ENCODE measurements at places on chromosomes 13 and 19.
A peak's percentile ranks its signal among the peaks of the same experiment; 100 is the strongest.

- DNase-seq: no peak
Measured at GRCh38 chr19:52646571-52647217, 8.5 kb upstream of the ZNF83 start.

DNA sequence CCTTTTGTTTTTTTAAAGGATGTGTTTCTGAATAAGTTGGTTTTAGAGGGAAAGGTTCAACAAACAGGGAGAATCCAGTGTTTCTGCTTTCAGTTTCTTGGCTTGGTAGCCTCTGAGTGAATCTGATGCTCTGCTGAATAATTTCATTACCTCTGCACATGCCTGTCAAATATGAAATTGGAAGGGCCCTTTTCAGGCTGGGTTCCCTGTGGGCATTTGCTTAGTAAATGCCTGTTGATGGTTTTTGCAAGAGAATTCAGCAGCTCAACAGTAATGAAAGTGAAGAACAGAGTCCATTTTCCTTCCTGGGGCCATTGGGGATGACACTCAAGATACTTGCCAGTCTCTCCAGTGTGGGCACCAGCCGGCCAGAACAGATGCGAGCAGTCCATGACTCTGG, 74.3 kb downstream of the GPR12 start:
- no peak for DNase-seq

DNA sequence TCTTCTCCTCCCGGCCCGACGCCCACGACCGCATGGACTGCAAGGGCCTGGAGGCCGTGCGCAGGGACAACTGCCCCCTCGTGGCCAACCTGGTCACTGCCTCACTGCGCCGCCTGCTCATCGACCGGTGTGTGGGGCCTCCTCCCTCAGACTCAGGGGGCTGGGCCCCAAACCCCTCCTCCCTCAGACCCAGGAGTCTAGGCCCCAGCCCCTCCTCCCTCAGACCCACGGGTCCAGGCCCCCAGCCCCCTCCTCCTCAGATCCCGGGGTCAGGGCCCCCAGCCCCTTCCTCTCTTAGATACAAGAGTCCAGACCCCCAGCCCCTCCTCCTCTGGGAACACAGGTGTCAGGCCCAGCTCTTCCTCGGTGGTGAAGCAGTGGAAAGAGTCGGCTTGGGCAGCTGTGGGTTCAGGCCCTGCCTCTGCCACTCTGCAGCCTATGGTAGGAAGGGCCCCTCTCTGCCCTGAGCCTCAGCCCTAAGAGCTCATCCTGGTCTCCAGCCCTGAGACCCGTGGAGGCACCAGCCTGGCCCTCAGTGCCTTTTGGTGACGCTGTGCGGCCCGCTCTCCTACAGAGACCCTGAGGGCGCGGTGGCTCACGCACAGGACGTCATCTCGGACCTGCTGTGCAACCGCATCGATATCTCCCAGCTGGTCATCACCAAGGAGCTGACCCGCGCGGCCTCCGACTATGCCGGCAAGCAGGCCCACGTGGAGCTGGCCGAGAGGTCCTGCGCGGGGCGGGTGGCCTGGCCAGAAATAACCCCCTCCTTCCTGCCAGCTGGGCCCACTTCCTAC, 3.7 kb upstream of the SPIB start:
- peak; percentile 75 for DNase-seq

DNA sequence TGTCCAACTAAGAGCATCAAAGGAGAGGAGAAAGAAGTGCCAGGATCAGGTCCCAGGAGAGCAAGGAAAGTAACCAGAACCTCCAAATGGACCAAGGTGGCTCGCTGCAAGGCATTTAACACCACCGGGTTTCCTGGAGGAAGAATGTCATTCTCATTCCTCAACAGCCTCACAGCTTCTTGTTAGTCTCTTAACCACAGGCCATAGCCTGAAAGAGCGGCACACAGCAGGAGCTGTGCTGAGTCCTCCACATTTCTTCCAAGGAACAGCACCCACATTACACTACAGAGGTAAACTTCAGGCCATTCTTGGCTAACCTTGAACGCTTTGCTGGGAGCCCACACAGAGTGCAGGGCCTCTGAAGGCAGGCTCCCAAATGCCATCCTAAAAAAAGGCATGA, 23.6 kb downstream of the DOCK9 start:
- no peak for DNase-seq

DNA sequence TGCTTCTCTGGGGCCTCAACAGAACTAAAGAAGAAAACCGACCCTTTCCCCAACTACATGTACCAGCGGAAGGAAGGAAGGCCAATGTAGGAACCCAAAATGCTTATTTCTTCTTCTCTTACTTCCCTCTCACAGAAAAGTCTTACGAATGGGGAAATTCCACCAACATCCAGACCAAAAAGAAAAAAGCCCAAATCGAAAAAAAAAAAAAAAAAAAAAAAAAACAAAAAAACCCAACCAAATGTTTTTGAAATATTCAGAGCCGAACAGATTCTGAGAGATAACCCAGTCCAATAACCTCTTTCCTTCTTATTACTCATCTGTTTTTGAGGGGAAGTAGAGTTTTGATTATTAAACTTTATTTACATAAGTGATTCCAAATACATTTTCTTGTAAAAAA, 3.9 kb downstream of the PPM1N start:
- no peak for DNase-seq

DNA sequence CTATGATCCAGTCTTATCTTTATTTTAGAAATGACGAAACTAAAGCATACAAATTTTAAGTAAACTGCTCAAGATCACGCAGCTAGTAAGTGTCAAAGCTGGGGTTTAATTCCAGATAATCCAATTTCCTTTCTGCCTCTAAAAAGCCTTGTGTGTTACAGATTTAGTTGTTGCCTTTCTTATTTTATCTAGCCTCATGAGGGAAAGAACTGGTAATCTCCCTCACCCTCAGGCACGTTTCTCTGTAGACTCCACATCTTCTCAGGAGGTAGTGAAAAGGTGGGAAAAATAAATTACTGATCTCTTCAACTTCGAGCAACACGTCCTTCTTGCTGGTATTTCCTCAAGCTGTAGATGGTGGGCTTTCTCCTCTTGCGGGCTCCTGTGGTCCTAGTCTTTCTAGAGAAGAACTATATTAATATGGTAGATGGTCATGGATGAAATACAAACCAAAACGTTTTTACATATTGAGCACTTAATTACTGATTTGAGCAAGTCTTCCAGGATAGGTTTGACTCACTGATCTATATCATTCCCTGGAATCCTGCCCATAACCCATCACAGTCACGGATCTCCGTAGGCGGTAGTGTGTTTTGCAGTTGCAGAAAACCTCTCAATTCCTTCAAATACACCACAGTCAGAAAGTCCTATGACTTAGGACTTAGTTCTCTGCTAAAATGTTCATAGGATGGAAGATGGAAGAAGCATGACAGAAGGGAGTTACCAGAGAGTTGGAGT, 519.5 kb downstream of the DCT start:
- no peak for DNase-seq

DNA sequence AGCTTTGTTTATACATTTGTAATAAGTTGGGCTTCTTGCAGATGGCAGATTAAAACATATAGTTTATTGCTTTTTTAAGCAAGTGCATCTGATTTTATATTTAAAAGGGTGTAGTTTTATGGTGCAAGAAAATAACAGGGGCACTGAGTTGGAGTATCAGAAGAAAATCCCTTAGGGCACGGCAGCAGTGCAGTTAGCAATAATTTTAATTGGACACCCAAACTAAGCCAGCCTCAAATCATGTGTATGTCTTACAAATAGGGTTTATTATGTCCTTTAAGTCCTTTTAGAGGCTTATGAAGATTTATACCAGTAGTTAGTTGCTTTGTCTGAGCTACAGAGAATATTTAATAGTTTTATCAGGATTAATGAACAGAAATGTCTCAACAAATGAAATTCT, 57.5 kb downstream of the GPC6 start:
- no peak for DNase-seq

- no peak for DNase-seq
Measured at GRCh38 chr19:48796298-48797083, 14.3 kb downstream of the BCAT2 start.

- no peak for DNase-seq
Measured at GRCh38 chr13:98112456-98112855, 30.4 kb upstream of the FARP1 start.

DNA sequence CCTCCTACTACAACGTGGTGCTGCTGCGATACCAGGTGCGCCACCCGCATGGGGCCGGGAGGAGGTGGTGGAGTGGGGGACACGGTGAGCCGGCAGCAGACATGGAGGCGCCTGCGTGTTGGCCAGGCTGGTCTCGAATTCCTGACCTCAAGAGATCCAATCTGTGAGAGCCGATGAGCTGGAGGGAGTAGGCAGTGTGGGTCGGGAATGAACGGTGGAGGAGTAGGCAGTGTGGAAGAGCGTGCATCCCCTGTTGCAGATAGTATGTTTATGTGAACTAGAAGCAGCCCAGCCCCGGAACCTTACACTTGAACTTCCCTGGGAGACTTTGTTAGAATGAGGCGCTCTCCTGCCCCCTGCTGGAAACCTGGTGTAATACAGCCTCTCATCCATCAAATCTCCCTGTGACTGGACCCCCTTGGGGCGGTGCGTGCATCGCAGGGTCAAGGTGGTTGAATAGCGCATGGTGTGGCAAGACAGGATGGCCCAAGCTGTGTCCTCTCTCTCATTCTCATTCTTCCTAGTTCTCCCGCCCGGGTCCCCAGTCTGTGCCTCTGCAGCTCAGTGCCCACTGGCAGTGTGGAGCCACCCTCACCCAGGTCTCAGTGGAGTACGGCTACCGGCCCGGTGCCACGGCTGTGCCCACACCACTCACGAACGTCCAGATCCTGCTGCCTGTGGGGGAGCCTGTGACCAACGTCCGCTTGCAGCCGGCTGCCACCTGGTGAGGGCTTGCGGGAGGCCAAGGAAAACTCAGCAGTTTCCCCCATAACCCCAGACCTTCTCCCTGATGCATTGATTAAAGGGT, 10.5 kb upstream of the B3GNT3 start:
- DNase-seq: peak; percentile 77

DNA sequence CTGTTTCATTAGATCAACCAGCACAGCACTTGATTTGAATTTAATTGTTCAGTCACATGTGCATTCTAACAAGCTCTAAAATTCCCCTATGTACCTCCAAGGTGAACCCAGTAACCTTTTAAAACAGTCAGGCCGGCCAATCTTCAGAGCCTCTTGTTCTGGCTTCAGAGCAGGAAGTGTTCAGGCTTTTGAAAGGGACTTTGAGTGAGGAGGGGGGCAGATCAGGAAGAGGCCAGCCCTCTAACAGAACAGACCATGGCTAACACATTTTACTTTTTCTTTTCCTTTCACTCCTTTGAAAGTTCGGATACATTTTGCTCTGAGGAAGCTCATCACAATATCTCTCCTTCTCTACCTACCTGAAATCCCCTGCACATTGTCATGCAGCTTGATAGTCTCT, 390.3 kb downstream of the TBC1D4 start:
- DNase-seq: no peak

- DNase-seq: no peak
Measured at GRCh38 chr13:106905380-106906162, 337.6 kb upstream of the ARGLU1 start.

- no peak for DNase-seq
Measured at GRCh38 chr13:29703421-29703820, 107.9 kb upstream of the SLC7A1 start.

DNA sequence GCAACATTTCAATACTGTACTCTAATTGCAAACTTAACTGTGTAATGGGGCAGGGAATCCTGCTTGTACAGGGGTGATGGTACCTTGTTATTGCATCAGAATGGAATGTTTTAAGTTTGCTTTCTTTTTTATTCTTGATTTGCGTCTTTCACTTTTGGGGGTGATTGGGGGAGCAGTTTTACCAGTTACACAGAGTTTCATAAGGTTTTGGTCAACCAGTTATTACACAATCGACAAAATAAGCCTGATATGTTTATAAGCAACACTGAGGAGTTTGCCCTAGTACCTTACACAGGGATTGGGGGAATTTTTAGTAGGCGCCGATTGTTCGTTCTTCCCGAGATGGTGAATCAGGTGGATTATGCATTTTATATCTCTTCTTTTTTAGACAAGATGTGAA, 2.7 kb downstream of the KLF5 start:
- no peak for DNase-seq

DNA sequence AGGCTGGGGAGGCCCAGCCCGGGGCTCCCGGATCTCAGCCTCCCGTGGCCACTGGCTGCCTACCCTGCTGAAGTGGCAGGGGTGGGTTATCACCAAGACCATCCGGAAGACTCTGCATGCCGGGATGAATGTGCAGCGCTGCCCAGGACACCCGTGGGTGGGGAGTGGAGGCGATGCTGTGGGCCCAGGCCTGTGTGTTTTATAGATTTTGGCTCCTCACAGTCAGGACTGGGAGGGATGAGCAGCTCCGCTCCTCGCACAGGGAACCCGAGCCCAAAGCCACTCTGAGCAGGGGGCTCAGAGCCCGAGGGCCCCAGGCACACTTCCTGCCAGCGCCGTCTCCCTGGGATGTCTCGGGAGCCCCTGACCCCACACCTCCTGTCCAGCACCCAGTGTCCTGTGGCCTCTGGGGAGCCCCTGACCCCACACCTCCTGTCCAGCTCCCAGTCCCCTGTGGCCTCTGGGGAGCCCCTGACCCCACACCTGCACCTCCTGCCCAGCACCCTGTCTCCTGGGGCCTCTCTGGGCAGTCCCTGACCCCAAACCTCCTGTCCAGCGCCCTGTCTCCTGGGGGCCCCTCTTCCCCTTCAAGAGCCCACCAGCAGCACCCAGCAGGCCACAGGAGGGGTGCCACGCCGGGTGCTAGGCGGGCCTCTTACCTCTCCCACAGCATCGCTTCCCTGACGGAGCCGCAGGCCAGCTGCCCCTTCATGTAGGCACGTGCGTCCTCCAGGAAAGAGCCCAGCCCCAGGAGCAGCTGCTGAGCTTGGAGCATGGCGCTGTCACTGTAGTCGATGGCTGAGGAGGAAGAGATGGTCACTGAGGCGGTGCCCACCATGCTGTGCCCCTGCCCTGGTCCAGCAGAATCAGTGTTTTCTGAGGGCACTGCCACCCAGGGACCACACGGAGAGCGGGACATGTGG, 31.4 kb downstream of the NAXD start:
- no peak for DNase-seq

DNA sequence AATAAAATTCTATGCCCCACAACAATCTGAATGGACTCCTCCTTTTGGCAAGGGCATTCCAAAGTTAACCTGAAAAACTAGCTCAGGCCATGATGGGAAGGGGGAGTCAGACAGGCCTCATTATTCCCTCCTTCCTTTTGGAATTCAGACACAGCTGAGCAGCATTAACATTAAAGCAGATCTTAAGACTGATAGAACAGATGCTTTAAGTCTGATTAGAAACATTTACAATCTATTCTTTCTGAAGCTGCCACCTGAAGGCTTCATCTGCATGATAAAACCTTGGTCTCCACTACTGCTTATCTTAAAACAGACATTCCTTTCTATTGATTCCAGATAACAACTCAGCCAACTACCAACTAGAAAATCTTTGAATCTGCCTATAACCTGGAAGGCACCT, 98.9 kb downstream of the UGGT2 start:
- no peak for DNase-seq

Data from activated T-cell treated with anti-CD3 and anti-CD28 coated beads, Interleukin-2, amount 50 U/mL, for 72 hours (primary cell).